Stimulated activated CD4-positive, alpha-beta T cell treated with anti-CD3 and anti-CD28 coated beads, Interleukin-1b, Interleukin-23, amount 100 ng/mL, for 4 hours (primary cell): ENCODE measurements at places on chromosomes 7 and 10.

- DNase-seq: no peak
These were observed 225.2 kb upstream of the FZD1 start for GRCh38 chr7:91039033-91039432.

- no peak for DNase-seq
These were observed 54.8 kb downstream of the ZMIZ1 start for GRCh38 chr10:79123547-79123963.

DNA sequence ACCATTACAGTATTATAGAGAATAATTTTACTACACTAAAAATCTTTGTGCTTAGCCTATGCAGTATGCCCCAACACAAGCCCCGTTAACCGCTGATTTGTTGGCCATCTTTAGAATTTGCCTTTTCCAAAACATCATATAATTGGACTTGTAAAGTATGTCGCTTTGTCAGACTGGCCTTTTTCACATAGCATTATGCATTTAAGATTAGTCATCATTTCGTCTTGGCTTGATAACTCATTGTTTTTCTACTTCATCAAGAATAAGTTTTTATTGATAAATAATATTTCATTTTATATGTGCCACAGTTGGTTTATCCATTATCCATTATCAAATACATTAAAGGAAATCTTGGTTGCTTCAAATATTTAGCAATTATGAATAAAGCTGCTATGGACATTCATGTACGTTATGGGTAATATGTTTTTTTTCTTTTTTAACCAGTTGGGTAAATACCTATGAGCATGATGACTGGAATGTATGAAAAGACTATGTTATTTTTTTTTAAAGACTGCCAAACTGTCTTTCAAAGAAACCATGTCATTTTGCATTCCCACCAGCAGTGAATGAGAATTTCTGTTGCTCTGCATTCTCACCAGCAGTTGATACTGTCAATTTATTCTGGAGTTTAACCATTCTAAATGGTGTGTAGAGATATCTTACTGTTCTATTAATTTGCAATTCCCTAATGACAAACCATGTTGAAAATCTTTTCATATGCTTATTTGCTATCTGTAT, 273.1 kb upstream of the KCND2 start:
- DNase-seq: no peak

DNA sequence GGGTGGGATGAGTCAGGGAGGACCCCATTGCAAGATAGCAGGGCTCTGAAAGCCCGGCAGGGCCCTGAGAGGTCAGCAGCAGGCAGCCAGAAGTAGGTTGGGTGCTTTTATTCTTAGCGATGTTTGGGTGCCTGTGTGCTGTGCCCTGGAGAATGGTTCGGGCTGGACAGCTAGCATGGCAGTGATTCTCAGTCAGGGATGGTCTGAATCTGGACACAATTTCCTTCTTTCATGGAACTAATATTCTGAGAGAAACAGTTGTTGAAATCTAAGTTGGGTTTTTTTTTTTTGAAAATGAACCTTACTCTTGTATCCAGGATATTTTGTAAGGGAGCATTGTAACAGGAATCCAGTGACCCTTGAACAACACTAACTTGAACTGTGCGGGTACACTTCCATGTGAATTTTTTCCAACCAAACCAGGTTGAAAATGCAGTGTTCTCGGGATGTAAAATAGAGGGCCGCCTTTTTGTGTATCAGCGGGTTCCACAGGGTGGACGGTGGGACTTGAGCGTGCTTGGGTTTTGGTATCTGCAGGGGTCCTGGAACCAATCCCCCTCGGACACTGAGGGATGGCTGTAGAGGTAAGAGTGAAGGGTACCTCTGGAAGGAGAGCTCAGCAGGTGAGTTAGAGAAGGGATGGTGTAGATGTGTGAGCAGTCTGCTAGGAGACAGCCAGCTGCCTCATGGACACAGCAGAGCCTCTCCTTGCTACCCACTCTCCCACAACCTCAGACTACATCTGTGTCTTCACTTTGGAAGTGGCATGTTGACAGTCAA, 12.5 kb downstream of the CCNY start:
- DNase-seq: no peak

GRCh38 chr10:14570800-14571199, 203.9 kb downstream of the FAM107B start:
- no peak for DNase-seq
